ENCODE measurements at places on chromosomes 3 and 15. TPM values are rescaled to one million over a fixed set of nuclear protein-coding genes. Genes with fewer than 3 reads are reported as not detected.
A peak's percentile ranks its signal among the peaks of the same experiment; 100 is the strongest.

DNA sequence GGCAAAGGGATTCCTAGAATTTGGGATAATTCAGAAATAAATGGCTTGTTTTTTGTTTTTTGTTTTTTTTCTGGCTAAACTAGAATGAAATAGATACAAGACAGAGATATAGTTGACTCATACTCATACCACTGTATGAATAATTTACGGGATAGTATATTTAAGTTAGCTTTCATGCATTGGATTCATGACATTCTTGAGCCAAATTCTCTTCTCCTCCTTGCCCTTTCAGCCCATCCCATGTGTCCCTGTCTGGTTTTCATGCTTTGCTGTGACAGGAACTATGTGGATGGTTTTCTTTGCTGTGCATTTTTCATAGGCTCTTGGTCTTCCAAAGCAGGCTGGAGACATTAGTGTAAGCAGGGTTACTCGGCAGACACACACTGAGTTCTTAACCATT lies 66.6 kb upstream of the UMPS start:
- DNase-seq, result no peak
- no peak overlapping the region for H3K27ac ChIP-seq
- H3K27me3 ChIP-seq, result peaks cover 2% of the 10 kb centered on the region
- peak overlapping the region; percentile 6 for H3K4me3 ChIP-seq

DNA sequence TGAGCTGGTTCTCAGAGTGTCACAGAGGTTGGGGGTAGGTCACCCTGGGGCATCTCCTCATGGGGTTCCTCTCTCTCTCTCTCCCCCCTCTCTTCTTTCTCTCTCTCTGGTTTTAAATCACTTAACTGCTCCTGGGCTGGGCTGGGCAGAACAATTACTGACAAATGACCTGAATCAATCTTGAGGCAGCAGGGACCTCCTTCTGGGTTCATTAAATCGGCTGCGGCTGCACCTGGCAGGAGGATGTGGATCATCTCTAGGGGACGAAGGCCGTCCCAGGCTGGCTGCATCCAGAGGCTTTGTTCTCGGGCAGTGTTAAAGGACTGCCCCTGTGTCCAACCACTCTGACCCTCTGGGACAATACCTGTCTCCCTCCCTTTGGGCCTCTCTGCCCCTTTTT lies 143.1 kb downstream of the TLE3 start:
- no peak overlapping the region for H3K4me3 ChIP-seq
- no peak for DNase-seq
- H3K36me3 ChIP-seq, result no peaks in the 10 kb centered on the region
- H3K27ac ChIP-seq, result no peak overlapping the region
- H3K4me1 ChIP-seq, result peaks cover 2% of the 10 kb centered on the region

DNA sequence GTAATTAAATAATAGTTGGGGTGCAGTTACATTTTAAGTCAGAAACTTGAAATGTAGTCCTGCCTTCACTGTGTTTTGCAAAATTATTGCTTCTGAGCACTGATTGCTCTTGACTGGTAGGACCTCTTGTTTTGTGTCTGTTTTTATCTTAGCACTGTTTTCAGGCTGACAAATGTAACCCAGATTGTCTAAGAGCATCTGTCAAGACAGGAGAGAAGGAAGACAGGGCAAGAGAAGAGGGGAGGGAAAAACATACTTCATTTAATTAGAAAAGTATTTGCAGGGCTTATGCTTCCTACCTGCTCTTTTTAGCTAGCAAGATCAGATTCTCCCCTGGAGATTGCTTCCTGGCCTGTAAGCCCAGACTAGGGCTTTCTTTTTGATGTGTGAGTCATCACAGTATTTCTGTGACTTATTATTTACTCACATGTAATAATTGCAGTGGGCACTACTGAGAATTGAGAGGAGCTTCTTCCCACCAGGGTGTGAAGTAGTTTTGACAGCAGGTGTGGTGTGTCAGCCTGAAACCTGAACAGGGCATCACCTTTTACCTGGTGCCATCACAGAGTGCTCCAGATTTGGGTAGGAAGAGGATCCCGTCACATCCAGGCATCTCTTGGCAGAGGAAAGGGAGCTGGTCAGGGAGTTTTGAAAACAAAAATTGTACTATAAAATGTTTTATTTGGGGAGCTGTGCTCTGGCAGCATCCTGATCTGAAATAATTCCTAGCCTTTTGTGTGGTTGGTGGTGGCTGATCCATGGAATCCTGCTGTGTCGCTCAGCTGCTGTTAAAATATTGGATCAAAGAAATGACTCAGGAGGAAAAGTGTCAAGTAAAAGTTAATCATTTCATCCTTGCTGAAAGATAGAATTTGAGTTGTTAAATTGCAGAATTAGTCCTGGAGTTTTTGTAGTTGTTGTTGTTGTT lies 98.2 kb downstream of the TMEM108 start:
- H3K27ac ChIP-seq, result no peak overlapping the region
- H3K36me3 ChIP-seq, result no peaks in the 10 kb centered on the region
- DNase-seq, result no peak
- no peaks in the 10 kb centered on the region for H3K27me3 ChIP-seq
- H3K4me1 ChIP-seq, result peaks cover 7% of the 10 kb centered on the region
- no peak overlapping the region for H3K4me3 ChIP-seq

GRCh38 chr3:2061360-2061759 lies 37.3 kb upstream of the CNTN4 start:
- H3K27ac ChIP-seq, result no peak overlapping the region
- H3K27me3 ChIP-seq, result no peaks in the 10 kb centered on the region
- H3K36me3 ChIP-seq, result no peaks in the 10 kb centered on the region

DNA sequence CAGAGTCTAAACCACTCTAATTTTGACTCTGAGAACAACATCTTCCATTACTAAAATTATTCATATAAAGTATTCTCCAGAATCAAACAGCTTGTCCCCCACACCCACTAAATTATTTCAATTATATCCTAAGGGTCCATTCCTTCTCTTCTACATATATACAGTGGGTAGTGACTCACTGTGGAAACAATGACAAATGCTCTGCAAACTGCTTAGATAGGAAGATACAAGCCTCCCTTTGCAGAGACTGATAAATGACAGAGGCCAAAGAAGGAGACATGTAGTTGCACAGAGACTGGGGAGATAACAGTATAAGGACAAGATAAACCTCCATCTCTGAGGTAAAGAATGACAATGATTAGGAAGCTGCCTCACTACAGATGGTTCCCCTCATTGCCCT lies 1087.4 kb downstream of the AGBL1 start:
- H3K27ac ChIP-seq, result no peak overlapping the region
- H3K27me3 ChIP-seq, result no peaks in the 10 kb centered on the region
- no peak for DNase-seq
- no peaks in the 10 kb centered on the region for H3K36me3 ChIP-seq
- no peak overlapping the region for H3K4me3 ChIP-seq
- no peaks in the 10 kb centered on the region for H3K4me1 ChIP-seq

GRCh38 chr3:10744098-10744465 lies 71.9 kb upstream of the SLC6A11 start:
- peaks cover 3% of the 10 kb centered on the region for H3K27me3 ChIP-seq
- H3K4me1 ChIP-seq, result peaks cover 4% of the 10 kb centered on the region
- no peaks in the 10 kb centered on the region for H3K36me3 ChIP-seq

DNA sequence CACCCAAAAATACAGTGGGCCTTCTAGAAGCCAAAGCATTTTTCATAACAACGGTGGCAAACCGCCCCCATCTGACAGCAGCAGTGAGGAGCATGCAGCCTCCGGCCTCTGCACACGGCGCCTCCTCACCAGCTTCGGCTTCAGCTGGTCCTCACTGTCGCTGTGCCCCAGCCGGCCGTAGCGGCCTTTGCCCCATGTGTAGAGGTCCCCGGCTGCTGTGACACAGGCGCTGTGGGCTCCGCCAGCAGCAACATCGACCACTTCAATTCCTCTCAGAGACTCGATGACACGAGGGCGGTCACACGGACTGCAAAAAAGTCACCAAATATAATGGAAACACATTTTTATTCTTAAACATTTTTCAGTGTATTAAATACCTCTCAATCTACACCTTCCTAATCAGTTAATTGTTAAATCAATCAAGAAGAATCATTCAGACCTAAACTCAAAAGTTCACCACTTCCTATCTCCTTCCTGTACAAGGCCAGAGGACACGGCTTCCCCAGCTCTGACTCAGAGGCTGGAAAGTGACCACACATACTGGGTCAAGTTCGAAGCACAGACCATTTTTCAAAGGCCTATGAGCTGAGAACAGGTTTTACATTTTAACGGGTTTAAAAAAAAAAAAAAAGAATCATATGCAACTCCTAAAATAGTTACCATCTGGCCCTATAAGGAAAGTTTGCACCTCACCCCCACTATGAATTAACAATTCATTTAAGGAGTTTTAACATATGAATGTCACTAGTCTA lies 33.6 kb upstream of the OCA2 start:
- H3K4me1 ChIP-seq, result no peaks in the 10 kb centered on the region
- peaks cover 34% of the 10 kb centered on the region for H3K36me3 ChIP-seq
- DNase-seq, result no peak

DNA sequence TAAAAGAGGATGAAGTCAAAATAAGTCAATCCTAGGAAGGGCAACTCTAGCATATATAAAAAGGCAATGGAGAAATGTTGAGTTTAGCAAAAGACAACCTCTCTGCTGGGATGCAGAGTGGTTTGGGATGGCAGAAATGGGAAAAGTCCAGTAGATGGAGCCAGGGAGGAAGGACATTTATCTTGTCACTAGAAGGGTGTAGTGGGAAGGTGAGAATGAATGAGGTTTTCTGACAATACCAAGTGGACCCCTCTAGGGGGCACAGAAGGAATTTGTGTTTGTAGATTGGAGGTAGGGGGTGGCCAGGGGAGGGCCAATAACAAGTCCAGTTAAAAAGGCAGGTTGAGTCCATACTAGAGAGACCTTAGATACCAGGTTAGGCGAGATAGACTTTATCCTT lies 80.0 kb downstream of the THSD4 start:
- no peaks in the 10 kb centered on the region for H3K36me3 ChIP-seq
- H3K4me1 ChIP-seq, result no peaks in the 10 kb centered on the region
- no peak overlapping the region for H3K4me3 ChIP-seq
- H3K27ac ChIP-seq, result no peak overlapping the region

DNA sequence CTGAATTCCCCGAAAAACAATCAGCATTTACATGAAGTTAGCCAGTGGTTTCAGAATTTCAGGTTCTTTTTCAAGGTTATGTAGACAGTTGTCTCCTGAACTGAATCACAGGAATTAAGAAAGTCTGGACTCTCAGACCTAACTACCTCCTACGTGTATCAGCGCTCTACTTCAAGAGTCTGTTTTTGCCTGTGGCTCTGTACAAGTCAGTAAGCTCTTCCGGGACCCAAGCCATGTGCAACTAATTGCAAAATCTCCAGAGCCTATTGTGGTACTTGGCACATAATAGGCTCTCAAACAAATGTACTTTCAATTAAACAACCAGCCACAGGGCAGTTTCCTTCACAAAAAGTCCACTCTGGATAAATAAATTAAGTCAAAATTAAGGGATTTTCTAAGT lies 414.2 kb downstream of the PDCD6IP start:
- peaks cover 20% of the 10 kb centered on the region for H3K4me1 ChIP-seq
- H3K27ac ChIP-seq, result no peak overlapping the region
- H3K27me3 ChIP-seq, result no peaks in the 10 kb centered on the region
- no peak overlapping the region for H3K4me3 ChIP-seq

DNA sequence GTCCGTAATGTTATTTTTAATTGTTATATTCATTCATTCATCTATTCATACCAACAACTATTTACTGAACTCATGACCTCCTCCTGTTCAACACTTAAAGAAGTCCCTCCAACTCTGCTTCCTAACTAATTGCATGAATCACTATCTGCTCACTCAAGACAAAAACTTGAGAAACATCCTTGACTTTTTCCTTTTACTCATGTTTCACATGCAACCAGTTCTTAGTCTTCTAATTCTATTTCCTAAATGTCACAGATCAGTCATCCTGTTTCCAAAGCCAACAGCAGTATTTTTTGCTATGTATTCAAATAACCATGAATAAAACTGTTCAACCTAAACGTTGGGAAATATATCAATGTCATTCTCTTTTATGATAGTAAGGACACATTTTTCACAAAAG lies 124.6 kb upstream of the GBE1 start:
- H3K4me3 ChIP-seq, result no peak overlapping the region
- H3K27me3 ChIP-seq, result no peaks in the 10 kb centered on the region
- H3K4me1 ChIP-seq, result no peaks in the 10 kb centered on the region

DNA sequence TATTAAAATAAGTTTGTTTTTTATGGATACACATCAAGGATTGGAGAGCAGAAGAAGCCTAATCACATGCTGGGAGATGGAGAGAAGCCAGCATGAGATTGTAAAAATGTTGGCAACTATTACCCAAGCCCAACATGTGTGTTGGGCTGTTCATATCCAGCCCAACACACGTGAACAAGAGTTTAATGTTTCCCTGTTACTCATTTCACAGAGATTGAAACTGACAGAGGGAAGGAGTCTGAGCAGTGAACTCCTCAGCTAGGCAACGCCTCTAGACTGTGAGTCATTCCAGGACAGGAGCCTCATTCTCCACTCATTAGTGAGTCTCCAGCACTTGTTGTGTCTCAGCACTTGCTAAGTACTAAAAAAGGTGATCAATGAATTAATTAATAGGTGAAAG lies 43.2 kb upstream of the CMSS1 start:
- H3K4me1 ChIP-seq, result no peaks in the 10 kb centered on the region
- no peaks in the 10 kb centered on the region for H3K36me3 ChIP-seq
- H3K27me3 ChIP-seq, result no peaks in the 10 kb centered on the region
- DNase-seq, result no peak

DNA sequence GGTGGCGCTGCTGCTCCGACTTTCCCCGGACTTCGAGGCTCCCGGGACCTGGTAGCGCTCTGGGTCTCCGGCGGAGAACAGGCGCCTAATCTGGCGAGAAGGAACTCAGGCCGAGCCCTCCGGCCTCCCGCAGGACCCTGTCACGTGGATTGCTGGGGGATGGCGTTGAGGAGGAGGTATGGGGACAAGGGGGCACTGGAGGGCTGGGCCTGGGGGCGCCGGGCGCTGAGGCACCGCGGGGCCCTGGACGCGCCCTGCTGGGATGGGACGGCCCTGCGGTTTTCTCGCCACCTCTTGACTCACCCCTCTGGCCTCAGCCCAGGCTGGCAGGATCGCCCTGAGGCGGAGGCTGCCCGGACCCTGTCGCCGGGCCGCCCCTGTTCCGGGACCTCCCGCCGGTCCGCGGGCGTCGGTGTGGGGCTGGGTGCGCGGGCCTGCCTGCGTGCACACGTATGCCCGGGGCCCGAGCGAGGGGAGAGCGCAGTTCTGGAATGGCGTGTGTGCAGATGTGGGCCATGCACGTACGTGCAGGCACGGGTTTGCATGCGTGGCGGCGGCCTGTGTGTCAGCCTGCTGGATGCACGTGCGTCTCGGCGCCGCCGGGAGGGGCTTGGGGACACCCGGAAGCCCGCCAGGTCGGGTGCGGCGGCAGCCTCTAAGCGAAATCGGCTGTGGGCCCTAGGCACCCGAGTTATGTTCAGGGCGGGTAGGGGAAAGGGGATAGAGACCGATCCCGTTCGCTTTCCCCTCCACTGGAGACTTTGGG lies 752 bp downstream of the C15orf39 start:
- H3K4me1 ChIP-seq, result peaks cover 36% of the 10 kb centered on the region
- H3K4me3 ChIP-seq, result peak overlapping the region; percentile 97
- H3K27ac ChIP-seq, result no peak overlapping the region

- H3K36me3 ChIP-seq, result no peaks in the 10 kb centered on the region
- DNase-seq, result no peak
- H3K4me1 ChIP-seq, result no peaks in the 10 kb centered on the region
- H3K27me3 ChIP-seq, result peaks cover 2% of the 10 kb centered on the region
- H3K4me3 ChIP-seq, result no peak overlapping the region
Observed at GRCh38 chr15:39149636-39150150, 431.2 kb upstream of the THBS1 start.

Gene C3orf38
- total RNA-seq, result 21.8 TPM

Gene LRRIQ4
- 0.38 TPM for total RNA-seq

Gene SPSB4
- total RNA-seq, result 1.2 TPM

Gene GNAT1
- 0.59 TPM for total RNA-seq

Gene TMCO5A
- total RNA-seq, result not detected

Gene SNX22
- total RNA-seq, result 0.41 TPM
